Stimulated activated naive CD4-positive, alpha-beta T cell treated with Interleukin-2 at 50 U/mL for 16 hours (primary cell): ENCODE measurements at places on chromosomes 1 and 21.

- DNase-seq, result no peak
Observed at GRCh38 chr1:17826165-17826488, 71.0 kb downstream of the ACTL8 start.

- no peak for DNase-seq
Observed at GRCh38 chr1:54006508-54006907, 11.5 kb downstream of the LDLRAD1 start.

- DNase-seq, result no peak
Observed at GRCh38 chr1:115719285-115719684, 49.2 kb downstream of the CASQ2 start.

- DNase-seq, result no peak
Observed at GRCh38 chr1:63782982-63783381, 9.2 kb downstream of the ROR1 start.
